Brain pericyte (primary cell): ENCODE measurements at places on chromosomes 1 and 21.

DNA sequence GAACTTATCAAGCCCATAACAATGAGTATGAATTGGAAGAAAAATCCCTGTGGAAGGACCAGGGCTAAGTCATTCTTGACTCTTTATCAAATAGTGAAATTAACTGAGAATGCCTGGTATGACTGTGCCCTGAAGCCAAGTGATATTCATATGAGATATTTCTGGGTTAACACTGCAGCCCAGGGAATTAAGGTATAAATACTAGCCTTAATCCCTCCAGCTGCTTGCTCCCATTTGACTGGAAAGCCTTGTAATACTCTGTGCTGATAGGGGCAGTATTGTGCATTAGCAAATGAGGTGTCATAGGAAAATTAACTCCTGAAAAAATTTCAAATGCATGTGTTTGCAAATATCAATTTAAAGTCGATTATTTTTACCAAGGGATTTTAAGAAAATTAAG, 568.8 kb downstream of the LMO4 start:
- no peak for DNase-seq

- no peak for DNase-seq
Observed at GRCh38 chr1:48292706-48293105, 70.2 kb downstream of the SLC5A9 start.

- DNase-seq: no peak
Observed at GRCh38 chr1:19623523-19623922, 20.6 kb upstream of the NBL1 start.

DNA sequence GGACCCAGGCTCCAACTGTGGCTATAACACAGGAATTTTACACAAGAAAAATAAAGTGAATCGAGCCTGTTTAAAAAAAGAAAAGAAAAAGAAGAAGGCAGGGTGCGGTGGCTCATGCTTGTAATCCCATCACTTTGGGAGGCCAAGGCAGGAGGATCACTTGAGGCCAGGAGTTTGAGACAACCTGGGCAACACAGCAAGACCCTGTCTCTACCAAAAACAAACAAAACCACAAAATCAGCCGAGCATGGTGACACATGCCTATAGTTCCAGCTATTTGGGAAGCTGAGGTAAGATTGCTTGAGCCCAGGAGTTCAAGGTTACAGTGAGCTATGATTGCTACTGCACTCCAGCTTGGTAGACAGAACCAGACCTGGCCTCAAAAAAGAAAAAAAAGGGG, 17.7 kb downstream of the MTF1 start:
- DNase-seq: no peak

GRCh38 chr1:119794876-119795240, 16.4 kb downstream of the REG4 start:
- DNase-seq: no peak

DNA sequence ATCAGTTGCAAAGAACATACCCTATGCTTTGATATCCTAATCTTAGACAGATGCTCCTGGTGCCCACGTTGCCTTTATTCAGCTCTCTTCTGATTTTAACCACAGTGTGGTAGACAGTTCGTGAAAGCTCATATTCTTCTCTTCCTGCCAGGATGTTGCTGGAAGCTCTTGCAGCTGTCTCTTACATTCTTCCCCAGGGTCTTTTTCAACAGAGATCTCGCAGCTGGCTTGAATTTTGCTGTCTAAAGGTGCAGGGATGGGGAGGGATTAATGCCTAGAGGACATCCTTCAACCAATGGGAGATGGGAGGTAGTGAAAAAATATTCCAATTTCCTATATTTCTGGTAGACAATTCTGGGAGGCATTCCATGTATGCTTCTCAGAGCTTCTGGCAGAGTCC, 150.0 kb upstream of the APP start:
- no peak for DNase-seq

- DNase-seq: no peak
Observed at GRCh38 chr1:46595127-46595526, 8.9 kb downstream of the MKNK1 start.

DNA sequence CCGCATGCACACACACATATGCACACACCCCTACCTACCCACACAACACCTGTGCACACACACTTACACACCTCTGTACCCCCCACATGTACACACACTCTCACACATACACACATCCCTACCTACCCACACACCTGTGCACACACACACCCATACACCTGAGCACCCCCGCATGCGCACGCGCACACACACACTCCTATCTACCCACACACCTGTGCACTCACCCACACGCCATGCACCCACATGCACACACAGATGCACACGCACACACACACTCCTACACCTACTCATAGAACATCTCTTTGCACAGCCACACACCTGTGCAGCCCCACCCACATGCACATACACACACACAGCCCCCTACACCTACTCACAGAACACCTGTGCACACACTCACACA, 15.5 kb upstream of the PADI2 start:
- DNase-seq: no peak

GRCh38 chr21:25834381-25834780, 99.6 kb downstream of the GABPA start:
- DNase-seq: no peak

GRCh38 chr1:18411820-18412641, 68.7 kb upstream of the KLHDC7A start:
- no peak for DNase-seq

- no peak for DNase-seq
Observed at GRCh38 chr1:101290922-101291561, 54.2 kb downstream of the S1PR1 start.

DNA sequence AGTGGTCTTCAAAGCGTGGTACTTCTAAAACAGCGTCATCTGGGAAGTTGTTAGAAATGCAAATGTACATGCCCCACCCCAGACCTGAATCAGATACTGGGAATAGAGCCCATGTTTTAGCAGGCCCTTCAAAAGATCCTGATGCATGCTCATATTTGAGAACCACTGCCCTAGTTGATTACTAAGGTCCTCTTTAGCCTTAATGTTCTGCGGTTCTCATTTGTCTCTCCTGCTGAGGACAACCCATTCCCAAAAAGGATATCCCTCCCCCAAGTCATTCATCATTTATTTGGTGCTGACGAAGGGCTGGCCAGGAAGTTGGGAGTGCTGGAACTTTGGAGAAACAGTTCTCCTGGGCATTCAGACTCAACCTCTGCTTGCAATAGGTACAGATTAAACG, 92.4 kb upstream of the RALGPS2 start:
- DNase-seq: no peak

GRCh38 chr1:226702318-226702956, 36.6 kb downstream of the ITPKB start:
- DNase-seq: no peak
